ENCODE measurements at places on chromosomes 2 and 18.

DNA sequence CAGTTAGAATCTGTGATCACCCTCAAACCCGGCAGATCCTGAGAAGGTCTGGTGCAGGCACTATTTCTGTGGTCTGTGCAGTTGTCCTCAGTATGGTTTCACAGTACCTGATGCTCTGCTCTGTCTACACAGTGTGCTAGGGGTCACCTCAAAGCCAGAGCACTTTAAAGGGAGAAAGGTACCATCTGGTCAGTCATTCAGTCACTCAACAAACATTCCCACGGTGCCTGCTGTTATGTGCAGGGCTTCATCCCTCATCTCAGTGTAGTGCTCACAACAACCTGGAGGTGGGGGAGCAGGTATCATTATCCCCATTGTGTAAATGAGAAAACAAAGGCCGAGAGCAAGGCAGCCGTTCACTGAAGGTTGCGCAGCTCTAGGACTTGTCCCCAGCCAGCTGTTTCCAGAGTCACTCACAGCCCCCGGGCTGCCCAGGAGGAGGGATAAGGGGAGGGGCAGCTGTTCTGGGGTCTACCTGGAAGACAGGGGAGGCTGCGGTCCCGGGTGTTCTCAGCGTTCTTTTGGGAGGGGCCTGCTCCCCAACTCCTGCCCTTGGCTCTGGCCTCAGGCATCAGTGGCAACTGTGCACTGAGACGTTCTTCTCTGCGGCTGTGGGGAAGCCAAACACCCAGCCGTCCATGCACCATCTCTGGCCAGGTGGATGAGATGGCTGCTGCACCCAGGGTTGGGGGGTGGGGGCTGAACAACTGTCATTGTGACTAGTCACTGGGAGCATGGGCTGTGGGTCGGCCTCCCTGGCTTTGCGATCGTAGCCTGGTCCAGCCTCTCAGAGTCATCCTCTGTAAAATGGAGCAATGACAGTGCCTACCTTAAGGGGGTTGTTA lies 9.2 kb downstream of the INHBB start:
- DNase-seq, result no peak

GRCh38 chr2:202378662-202379358 lies 2.7 kb downstream of the BMPR2 start:
- DNase-seq, result no peak

DNA sequence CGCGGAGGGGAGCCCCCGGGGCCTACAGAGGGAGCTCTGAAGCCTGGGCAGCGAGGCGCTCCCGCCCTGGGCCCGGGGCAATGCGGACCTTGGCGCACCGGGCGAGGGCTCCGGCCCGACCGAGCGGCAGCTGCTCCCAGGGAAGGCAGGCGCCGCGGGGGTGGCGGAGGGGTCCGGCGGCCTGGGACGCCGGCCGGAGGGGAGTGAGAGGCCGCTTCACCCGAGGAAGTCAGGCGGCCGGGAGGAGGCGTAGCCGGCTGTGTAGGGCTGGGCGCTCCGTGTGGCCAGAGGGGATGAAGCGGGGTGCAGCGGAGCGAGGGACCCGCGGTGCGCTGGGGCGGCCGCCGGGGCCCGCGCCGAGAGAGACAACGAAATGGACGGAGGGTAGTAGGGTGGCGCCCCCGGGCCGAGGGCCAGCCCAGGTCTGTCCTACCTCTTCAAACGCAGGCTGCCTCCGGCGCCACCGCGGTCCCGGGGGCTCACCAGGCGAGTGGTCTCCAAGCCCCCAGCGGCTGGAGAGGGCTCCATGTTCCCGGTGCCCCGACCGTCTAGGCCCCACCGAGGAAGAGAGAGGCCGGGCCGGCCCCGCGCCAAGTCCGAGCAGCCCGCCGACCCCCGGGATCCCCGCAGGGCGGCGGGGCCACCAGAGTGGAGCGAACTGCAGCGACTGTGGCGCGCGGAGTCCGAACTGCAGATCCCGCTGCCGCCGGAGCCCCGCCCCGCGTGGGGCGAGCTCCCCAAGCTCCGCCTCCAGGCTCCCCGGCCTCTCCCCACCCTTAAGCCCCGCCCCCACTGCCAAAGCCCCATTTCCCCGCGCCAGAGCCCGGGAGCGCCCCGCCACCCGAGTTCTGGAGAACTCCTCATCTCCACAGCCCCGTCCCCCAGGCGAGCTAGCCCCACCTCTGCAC lies at the start of gene SLC30A3:
Gene SLC30A3, minus strand, starts transcription at position 669 of the 908 bp plus-strand sequence. Its CDS starts 141 bp downstream, at position 528.
- peak; percentile 94 for DNase-seq

GRCh38 chr18:6793986-6794385 lies 64.5 kb downstream of the ARHGAP28 start:
- no peak for DNase-seq

DNA sequence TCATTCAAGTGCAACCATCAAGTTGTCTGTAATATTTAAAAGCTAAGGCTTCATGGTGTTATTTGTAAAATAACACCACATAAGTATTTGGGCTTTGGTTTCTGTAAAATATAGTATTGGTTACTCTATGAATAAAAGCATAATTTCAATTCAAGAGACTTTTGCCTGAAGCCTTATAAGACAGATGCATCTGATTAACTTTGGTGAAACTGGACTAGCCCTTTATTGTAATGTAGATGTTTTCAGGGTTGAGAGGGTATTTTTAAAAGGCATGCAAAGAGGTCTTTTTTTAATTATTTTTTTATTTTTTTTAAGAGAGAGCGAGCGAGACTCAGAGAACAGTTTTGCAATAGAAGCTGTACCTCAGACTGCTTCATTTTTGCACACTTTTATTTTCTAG lies 66.5 kb downstream of the ASXL3 start:
- no peak for DNase-seq

GRCh38 chr2:227853765-227854271 lies 17.6 kb upstream of the DAW1 start:
- DNase-seq, result no peak

DNA sequence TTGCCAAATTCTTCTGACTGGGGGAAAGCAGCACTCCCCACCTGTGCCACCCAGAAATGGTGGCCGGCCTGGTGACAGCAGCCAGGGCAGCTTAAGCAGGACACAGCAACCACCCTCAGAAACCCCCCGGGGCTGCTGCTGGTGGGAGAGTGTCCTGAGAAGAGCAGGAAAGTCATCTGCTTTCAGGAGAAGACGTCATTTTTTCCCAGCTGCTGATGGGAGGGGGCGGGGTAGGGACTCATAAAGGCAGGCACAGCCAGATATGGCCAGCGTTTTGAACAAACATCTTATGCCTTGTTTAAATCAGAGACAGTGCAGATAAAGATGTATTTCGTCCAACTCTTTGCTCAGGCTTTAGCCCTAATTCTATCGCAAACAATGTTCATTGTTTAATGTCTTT lies 139.5 kb downstream of the LRRC30 start:
- DNase-seq, result no peak

- DNase-seq, result no peak
These were observed 19.0 kb upstream of the DUSP19 start for GRCh38 chr2:183059561-183059960.

GRCh38 chr2:194087089-194087958 lies 1569.7 kb upstream of the SLC39A10 start:
- no peak for DNase-seq

DNA sequence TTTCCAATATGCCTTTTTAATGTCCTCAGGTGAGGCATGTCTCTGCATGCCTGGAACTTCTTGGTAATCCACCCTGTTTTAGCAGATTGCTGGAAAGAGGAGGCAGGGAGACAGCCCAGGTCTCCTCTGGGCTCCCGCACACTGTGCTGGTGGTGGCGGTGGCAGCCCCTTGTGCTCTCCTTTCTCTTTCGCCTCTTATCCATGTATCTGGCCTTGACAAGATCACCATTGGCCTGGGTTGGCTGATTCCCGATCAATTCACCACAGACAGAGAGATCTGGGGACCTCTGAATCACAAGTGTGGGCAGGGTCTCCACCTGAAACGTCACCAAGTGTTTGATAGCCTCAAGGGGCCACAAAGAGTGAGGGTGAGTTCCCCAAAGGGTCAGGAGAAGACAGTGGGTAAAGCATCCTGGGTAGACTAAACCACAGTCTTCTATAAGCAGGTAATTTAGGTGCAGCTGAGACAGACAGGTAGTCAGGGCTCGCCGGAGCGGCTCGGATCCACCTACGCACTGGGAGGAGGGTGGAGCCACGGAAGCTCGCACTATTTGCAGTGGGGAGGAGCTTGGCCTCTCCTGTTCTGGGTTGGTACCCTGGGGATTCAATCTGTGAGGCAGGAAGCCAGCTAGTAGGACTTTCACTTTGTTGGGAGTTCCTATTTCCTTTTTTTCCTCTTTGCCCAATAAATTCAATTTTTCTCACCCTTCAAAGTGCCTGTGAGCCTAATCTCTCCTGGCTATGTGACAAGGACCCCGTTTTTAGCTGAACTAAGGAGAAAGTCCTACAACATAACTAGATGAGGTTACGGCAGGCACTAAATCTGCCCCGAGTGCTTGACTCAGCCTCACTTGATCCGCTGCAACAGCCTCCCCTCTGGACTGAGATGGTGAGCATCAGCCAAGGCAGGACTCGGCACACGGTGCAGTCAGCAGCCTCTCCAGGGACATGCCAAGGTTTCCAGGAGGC lies 57.6 kb downstream of the SLC4A3 start:
- no peak for DNase-seq

GRCh38 chr2:12675352-12675795 lies 41.4 kb upstream of the TRIB2 start:
- no peak for DNase-seq

DNA sequence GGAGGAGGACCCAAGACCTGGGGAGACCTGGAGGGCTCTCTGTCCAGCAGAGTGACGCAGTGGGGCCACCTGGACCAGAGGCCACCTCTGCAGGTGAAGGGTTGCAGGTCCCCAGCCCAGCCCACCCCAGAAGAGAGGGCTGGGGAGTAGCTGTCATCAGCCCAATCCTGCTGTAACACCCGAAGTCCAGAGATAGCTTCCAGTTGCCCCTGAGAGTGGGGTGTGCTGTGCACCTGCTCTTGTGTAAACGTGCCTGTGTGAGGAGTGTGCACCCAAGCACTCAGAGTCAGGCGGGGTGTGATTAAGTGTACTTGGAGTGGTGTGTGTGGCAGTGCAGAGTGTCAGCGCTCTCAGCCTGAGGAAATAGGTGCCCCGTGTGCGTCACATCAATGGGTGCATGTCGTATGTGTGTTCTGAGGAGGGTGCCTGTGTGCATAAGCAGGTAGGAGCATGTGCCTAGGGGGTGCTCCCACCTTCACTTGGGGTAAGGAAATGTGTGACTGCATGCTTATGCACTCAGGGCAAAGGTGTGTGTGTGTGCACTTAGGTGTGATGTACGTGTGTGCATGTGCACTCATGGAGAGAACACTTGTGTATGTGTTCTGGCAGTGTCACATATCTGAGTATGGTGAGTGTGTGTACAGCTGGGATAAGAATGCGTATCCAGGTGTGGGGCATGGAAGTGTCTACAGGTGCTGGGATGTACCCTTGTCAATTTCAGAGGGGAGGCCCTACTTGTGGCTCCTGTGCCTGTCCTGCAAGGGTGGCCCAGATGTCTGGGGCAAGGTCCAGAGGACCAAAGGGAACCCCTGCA lies 672 bp downstream of the ATP6V1B1 start:
- no peak for DNase-seq

- no peak for DNase-seq
These were observed 209.8 kb downstream of the BCL2 start for GRCh38 chr18:63109802-63110201.

- no peak for DNase-seq
These were observed 40.2 kb downstream of the MAP4K4 start for GRCh38 chr2:101737478-101738255.

DNA sequence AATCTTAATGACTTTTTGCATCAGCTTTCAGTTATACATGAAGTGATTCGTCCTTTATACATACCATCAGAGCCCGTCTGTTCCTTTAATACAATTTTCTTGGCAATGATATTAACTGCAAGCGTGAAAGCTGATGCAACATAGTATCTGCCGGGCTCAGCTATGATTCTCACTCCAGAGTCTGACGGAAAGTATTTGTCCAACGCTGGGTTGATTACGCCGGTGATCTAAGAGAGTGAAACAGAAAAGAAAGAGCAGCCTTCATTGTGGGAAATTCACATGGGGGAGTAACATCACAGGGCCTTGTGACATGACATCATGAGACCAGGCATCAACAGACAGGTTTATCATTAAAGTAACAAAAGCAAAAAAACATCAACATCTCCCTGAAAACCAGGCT lies 6.2 kb downstream of the ODC1 start:
- DNase-seq, result no peak

GRCh38 chr2:29459445-29460179 lies 344.4 kb downstream of the CLIP4 start:
- DNase-seq, result no peak

GRCh38 chr2:63743170-63743981 lies 98.3 kb upstream of the UGP2 start:
- no peak for DNase-seq

DNA sequence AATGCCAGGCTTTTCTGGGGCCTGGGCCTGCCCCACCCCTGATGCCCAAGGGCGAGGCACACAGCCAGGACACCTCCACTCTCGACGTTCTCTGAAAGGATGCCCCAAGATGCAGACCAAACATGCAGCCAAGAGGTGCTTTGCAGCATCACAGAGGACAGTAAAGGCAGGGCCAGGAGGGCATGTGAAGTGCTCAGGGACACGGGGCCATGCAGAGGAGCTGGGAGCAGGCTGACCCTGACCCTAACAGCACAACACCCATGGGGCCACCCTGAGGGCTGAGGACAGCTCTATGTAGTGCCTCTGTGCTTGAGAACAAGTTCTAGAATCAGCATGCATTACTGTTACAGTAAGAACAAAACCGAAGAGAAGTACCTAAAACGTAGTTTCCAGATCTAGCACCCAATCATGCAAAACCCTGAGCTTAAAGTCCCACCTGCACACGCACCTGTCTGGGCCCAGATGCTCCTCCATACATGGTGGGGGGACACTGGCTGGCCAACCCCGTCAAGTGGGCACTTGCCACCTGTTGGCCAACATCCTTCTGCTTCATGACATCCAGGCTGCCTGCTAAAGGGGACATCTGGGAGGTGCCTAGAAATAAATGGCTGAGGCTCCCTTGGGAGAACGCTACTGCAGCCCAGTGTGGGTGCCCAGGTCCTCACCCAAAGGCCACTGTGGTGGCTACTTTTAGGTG lies 15.4 kb downstream of the HS6ST1 start:
- DNase-seq, result no peak

DNA sequence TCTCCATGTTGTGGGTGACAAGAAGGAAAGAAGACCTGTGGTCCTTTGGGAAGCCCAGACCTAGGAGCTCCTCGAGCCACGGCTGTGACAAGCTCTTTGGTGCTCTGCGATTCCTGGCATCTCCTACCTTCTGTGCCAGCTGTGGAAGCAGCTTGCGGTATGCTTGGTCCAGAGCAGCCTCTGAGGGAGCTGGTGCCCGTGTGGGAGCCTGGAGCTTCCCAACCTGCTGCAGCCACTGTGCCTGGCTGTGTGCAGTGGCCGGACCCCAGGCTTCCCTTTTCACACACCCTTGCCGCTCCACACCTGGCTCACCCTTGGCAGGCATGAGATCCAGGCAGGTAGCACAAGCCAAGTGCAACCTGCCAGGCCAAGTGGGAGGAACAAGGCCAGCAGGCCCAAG lies 1328.6 kb upstream of the SLC39A10 start:
- DNase-seq, result no peak

DNA sequence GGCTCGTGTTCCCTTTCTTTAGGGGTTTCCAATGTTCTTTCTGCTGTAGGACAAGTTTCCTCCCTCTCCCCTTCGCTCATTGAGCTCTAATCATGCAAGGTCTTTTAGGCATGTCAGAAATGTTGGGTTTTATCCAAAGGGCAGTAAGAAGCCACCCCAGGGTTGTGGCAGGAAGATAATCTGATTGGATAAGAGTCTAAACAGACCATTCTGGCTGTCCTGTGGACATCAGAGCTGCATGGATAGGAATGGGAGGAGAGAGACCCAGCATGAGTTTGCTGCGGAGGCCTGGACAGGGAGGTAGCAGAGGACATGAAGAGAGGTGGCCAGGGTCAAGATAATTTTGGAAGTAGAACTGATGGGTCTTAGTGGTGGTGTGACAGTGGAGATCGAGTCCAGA lies 88.2 kb downstream of the ACKR3 start:
- no peak for DNase-seq

GRCh38 chr2:156005531-156005930 lies 327.0 kb downstream of the NR4A2 start:
- DNase-seq, result no peak
